ENCODE measurements at places on chromosomes 3 and 15.

- peak; percentile 17 for DNase-seq
Observed at GRCh38 chr3:15932348-15933300, 134.8 kb upstream of the ANKRD28 start.

DNA sequence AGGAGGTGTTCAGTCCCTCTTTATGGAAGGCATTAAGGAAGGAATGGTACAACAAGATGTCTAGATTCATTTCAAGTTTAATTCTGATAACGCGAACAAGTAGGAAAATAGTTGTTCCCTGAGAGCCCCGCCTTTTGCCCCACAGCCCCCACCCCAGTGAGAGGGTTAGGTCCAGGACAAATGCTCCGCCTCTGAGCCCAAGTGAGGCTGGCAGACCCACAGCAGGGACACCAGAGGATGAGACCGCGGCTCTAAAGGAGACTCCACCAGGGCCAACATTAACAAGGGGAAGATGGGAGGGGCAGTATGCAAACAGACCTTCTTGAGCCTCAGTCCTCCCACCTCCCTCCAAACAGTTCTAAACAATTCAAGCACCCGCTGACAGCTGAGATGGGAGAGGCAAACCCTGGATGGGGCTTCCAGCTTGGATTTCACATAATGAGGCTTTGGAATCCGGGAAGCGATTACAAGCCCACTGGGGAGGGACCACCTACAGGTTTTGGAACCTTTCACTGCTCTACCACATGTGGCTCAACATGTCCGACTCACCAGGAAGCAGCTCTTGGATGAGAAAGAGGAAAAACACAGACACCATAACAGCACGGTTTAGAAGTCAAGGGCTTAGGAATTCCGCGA is 42.9 kb upstream of the IREB2 start:
- no peak for DNase-seq

DNA sequence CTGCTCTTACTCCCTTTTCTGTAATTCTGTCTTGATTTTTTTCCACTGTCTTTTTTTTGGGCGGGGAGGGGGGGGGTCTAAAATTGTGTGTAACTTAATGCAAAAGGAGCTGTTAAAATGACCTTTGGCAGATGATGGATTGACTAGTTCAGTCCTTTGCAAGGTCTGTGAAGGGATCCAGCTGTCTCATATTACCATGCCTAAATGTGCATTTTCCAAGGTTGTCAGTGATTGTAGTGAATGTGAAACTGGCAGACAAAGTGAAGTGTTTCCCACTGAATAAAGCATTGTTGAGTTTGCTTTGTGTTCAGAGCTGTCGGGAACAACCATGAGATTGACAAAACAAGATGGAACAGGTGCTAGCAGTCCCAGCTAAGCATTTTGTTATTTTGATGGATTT is 110.1 kb upstream of the SKOR1 start:
- no peak for DNase-seq

DNA sequence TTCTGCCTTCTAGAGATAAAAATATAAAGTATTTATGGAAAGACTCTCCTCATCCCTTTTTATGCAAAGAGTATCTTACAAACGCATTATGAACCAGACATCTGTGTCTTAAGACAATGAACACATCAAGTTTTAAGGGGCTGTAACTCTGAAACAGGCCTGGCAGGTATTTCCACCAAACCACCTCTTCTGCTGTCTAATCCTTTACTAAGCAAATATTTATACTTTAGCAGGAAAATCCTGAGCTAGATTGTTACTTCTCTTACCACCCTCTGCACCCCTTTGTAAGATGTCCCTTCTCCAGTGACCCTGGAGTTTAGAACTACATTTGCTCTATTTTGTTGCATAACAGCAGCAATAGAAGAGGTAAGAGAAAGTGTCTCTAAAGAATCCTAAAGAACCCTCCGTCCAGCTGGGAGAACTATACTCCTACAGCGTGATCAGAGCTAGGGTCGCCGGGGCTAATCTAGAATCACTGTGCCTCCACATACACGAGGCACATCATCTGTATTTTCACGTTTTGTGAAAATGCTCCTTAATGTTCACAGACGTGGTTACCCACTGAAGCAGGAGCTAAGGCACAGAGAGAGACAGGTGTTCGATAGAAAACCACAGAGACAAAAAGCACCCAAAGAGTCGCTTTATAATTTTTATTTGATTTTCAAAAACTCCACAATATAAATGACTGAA is 129.6 kb downstream of the FOXP1 start:
- DNase-seq: no peak

DNA sequence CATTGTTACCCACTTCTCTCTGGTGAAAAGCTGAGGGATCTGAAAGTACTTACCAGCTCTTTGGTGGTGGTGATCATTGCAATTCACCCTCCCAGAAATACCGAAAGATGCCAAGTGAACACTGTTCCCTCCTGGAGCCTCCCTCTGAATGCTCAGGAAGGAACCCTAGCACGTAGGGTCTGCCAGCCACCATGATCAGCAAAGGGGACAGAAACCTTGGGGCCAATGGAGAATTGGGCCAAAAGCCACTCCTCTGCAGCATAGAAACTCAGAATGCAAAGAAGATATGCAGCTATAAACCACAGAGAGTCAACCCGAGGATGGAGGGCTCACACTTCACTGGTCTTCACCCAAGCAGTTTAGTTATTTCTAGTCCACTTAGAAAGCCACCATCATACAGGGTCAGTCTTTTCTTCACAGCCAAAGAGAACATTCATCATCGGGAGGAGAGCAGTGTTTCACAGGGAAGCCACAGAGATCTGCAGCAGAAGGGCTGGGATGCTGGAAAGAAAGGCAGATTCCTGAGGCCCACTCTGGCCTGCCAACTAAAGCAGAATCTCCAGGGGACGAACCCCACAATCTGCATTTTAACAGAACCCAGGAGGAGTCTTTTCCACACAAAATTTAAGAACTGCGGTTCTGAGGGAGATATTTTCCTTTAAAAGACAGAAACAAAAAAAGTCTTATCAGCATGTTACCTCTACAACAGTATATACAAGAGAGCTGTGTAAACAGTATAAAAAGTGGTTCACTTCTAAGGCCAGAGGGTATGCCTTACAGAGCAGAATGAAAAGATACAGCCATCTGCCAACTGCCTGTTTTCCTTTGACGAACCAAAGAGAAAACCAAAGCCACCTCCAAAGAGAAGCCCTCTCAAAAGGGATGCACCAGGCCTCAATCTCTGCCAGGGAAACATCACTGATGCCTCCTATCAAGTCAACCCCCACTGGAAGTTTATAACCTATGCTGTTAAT is 11.3 kb downstream of the TBC1D2B start:
- no peak for DNase-seq

- DNase-seq: no peak
Observed at GRCh38 chr3:4809922-4810321, 169.3 kb upstream of the BHLHE40 start.

DNA sequence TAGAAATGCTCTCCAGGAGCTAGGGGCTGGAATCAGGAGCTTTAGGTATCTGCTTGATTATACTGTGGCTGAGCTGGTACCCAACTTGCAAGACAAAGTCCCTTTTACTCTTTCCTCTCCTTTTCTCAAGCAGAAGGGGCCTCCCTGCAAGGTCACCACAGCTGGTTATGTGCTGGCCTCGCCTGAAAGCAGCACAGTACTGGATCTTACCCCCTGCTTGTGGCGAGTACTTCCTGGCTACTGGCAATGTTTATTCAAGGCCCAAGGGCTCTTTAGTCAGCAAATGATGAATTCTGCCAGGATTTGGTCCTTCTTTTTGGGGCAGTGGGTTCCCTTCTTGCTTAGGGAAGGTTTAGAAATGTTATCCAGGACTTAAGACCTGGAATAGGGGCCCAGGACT is 234.6 kb downstream of the RAP2B start:
- DNase-seq: no peak

DNA sequence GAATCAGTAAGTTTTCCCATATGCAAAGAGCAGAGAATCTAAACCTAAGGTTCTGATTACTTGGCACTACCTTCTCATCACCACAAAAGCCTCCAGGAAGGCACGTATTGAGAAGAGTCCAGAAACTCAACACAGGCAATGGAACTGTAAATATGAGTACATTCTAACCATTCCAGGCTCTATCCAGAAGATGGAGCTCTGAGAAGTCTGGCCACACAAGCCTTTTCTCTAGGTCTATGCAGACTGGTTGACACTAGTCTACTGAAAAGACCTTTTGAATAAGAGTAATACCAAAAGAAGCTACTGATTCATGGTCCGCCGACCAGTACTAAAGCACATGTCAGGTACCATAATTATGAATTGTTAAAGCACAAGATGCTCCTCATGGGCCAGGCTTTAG is 12.2 kb upstream of the NCKIPSD start:
- DNase-seq: no peak

DNA sequence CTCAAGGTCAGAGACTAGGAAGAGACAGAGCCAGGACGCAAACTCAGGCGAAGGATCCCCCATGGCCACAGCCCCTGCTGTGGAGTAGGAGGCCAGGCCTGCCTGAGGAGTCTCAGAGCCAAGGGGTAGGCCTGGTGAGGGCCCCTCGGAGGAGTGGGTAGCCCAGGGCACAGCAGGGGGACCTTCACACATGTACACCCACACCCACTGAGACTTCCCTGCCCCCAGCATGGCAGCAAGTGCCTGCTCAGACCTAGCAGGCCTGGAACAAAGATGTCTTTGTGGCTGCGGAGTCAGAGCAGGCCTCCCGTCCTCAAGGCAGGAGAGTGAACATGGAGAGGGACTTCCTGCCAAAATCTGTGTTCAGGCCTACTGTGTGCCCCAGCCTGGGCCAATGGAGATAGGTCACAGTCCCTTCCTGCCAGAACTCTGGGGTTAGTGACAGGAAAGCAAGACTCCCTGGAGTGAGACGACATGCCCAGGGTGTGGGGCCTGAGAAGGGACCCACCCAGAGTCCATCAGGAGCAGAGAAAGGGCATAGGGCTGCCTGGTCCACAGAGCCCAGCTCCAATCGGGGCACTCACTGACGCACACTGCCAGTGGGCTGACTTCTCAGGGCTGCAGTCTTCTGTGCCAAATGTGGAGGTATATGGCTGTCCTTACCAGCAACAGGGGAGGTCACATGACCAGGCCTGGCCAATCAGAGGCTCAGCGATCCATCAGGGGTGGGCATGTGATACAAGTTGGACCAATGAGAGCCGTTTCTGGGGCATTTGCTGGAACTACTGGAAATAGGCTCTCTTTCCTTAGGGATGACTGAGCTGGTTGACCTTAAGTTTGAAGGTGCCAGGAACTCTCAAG is 2.3 kb downstream of the GRIP2 start:
- no peak for DNase-seq

Data from suppressor macrophage (primary cell).